ENCODE measurements at places on chromosomes 13 and 19. TPM values are rescaled to one million over a fixed set of nuclear protein-coding genes. Genes with fewer than 3 reads are reported as not detected.

GRCh38 chr13:26036383-26036782, 15.4 kb downstream of the SHISA2 start:
- H3K4me1 ChIP-seq = no peaks in the 10 kb centered on the region
- no peak for DNase-seq
- H3K36me3 ChIP-seq = no peaks in the 10 kb centered on the region
- H3K27ac ChIP-seq = no peak overlapping the region
- no peaks in the 10 kb centered on the region for H3K27me3 ChIP-seq
- no peak overlapping the region for H3K4me3 ChIP-seq

- peaks cover 7% of the 10 kb centered on the region for H3K4me1 ChIP-seq
- H3K4me3 ChIP-seq = no peak overlapping the region
- H3K36me3 ChIP-seq = no peaks in the 10 kb centered on the region
- peaks cover 28% of the 10 kb centered on the region for H3K27me3 ChIP-seq
- DNase-seq = peak; percentile 62
Observed at GRCh38 chr19:48400018-48400742, 6.7 kb downstream of the GRIN2D start.

Gene PRTN3
- total RNA-seq = not detected

GRCh38 chr13:40813667-40814454, 24.4 kb downstream of the SLC25A15 start:
- DNase-seq = no peak
- no peaks in the 10 kb centered on the region for H3K27me3 ChIP-seq
- H3K4me1 ChIP-seq = no peaks in the 10 kb centered on the region
- H3K36me3 ChIP-seq = peaks cover 19% of the 10 kb centered on the region

DNA sequence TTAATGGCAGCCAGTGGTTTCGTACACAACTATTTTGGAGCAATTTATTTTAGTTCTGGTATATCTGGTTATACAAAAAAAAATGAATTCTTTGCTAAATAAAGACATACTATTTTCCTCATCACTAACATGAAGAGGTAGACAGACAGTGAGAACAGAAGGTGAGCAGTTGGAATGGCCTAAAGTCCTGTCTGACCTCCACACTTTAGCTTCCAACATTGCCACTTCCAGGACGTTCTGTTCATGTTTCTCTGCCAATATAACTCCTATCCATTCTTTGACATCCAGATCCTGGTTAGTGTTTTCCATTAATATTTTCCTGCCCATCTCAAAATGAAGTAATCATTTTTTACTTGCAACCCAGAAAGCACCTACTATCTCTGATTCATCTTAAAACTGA, 112.9 kb upstream of the FRY start:
- no peak for DNase-seq
- H3K4me3 ChIP-seq = no peak overlapping the region
- no peaks in the 10 kb centered on the region for H3K36me3 ChIP-seq
- H3K27ac ChIP-seq = no peak overlapping the region
- H3K4me1 ChIP-seq = peaks cover 8% of the 10 kb centered on the region

DNA sequence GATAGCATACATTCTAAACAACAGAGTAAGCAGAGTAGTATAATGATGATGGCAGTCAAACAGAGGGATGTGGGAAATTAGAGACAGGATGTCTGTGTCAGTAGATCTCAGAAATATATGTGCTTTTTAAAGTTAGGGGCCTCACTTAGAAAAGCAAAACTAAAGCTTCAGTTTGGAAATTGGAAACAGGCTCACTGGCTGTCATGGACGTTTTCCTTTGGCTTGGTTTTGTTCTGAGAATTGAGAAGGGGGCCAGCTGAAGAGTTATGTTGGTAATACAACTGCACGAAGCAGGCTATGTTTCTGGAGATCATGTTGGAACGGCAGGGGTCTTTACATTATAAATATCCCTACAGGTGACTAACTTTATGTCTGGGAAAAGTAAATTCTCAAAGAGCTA, 261.3 kb downstream of the LMO7 start:
- no peak for DNase-seq
- no peak overlapping the region for H3K27ac ChIP-seq
- H3K27me3 ChIP-seq = no peaks in the 10 kb centered on the region
- no peaks in the 10 kb centered on the region for H3K4me1 ChIP-seq

Gene ZNF146
- 37.3 TPM for total RNA-seq

- no peak overlapping the region for H3K27ac ChIP-seq
- H3K27me3 ChIP-seq = no peaks in the 10 kb centered on the region
- no peak overlapping the region for H3K4me3 ChIP-seq
- no peaks in the 10 kb centered on the region for H3K4me1 ChIP-seq
- no peak for DNase-seq
- H3K36me3 ChIP-seq = no peaks in the 10 kb centered on the region
Observed at GRCh38 chr19:19750842-19751790, 18.2 kb upstream of the ZNF14 start.

Gene KATNAL1
- 18.4 TPM for total RNA-seq

DNA sequence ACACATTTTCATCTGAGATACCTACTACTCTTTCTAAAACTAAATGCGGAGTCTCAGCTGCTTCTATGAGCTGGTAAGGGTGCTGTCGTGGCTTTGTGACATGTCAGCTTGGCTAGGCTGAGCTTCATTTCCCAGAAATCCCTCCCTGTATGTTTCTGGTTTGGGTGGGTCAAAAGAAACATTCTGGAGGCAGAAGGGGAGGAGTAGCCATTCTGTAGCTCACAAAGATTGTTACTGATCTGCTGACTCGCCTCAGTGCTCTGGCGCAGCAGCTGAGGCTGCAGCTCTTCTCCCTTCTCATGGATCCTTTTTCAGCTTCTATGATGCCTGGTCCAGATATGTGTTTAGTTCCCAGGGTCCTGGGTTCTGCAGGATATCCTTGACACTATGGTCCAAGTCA, 114.7 kb downstream of the RAP2A start:
- no peaks in the 10 kb centered on the region for H3K27me3 ChIP-seq
- no peak overlapping the region for H3K4me3 ChIP-seq
- no peak for DNase-seq
- H3K27ac ChIP-seq = no peak overlapping the region
- H3K36me3 ChIP-seq = no peaks in the 10 kb centered on the region

DNA sequence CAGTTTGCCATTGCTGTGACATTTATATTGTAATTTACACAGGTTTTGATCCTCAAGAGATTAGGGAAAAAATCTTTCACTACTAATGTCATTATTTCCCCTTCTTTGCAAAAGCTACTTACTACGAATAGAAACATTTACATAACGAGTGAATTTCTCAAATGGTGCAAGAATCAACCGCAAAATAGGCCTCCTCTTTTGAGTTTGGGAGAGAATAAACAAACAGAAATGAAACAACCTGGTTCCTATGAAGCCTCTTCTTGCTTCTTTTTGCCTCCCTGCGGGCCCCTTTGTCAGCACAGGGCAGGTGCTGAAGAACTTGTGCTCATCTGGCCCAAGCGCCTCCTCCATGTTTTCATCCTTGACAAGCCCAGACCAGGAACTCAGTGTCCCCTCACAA, 10.1 kb upstream of the GJA3 start:
- H3K4me1 ChIP-seq = peaks cover 13% of the 10 kb centered on the region
- H3K27me3 ChIP-seq = peaks cover 18% of the 10 kb centered on the region

Gene RNF113B
- total RNA-seq = not detected

Gene KCNJ14
- total RNA-seq = 0.71 TPM

GRCh38 chr19:47445937-47446402, 25.7 kb downstream of the SLC8A2 start:
- no peaks in the 10 kb centered on the region for H3K36me3 ChIP-seq
- peaks cover 84% of the 10 kb centered on the region for H3K27me3 ChIP-seq
- peaks cover 22% of the 10 kb centered on the region for H3K4me1 ChIP-seq
- H3K4me3 ChIP-seq = peak overlapping the region; percentile 6
- peak; percentile 62 for DNase-seq
- H3K27ac ChIP-seq = no peak overlapping the region

Gene ZNF442
- total RNA-seq = 2.5 TPM

- H3K36me3 ChIP-seq = no peaks in the 10 kb centered on the region
- no peak overlapping the region for H3K27ac ChIP-seq
- no peak for DNase-seq
- peaks cover 14% of the 10 kb centered on the region for H3K4me1 ChIP-seq
Observed at GRCh38 chr13:40671956-40672764, 5.7 kb upstream of the FOXO1 start.
